Activated T-cell treated with anti-CD3 and anti-CD28 coated beads for 1 hour (primary cell): ENCODE measurements at places on chromosomes 4 and X.

DNA sequence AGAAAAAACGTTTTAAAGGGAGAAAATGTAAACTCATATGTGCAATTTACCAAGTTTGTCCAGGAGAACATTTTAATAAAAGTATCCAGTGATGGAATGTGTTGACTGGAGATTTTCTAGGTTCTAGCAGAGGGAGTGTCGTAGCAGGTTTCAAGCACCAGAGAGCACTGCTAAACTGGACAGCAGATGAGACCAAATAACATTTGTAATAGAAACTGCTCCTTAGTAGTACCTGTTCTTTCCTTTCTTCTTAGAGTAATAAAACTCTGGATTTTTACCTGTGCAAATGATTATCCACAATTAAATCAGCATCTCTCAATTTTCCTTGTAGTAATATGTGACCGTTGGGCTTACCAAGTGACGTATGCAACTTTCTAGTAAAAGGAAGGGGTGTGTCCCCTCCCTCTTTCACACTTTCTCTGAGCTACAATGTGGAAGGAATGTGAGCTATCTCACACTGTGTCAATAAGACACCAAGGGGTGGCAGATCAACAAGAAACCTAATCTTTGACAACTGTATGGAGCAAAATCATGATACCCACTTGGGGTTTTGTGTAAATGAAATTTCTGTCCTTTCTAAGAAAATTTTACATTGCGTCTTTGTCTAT, 9.5 kb downstream of the HPGDS start:
- DNase-seq, result no peak

DNA sequence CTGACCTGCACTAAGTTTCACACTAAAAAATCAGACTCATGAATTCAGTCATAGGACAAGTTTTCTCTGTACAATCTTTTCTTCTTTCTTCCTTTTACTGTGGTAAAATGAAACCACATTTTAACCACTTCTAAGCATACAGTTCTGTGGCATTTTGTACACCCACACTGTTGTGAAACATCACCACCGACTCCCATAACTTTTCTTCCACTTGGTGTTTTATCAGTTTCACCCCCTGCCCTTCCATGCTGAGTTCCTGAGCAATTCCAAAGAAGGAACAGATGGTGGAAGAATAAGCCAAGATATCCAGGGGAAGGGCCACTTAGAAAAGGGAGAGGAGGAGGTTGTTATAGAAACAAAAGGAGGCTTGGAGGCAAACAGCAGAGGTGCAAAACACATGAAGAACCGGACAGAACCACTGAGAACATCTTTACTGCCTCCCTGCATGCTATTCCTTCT, 22.6 kb downstream of the SLC25A4 start:
- DNase-seq, result no peak

DNA sequence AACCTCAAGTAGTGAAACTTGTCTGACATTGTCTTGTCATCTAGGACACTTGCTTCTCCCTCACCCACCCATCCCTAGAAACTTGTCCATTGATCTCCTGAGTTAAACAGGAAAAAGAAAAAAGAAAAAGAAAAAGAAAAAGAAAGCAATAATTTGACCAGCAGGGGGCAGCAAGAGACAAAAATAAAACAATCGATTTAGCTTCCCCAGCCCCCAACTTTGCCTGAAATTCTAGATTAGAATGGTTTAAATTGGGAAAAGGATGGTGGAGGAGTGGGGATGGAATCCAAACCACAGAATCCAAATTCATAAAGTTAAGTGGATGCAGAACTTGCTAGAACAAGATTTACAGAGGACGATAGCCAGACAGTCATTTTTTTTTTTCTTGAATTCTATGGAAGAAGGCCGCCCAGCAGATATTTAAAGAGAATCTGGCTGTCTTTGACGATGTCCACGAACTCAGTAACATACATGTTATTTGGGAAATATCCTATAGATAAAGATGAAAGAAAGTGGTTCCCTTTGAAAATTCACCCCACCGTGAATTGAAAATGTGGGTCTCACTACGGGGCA, 282.9 kb downstream of the USP46 start:
- DNase-seq, result no peak

- DNase-seq, result no peak
Measured at GRCh38 chr4:17515445-17516407, 761 bp downstream of the CLRN2 start.

GRCh38 chr4:11592276-11592675, 163.6 kb upstream of the HS3ST1 start:
- DNase-seq, result no peak

- DNase-seq, result no peak
Measured at GRCh38 chr4:83013902-83014301, 3.3 kb upstream of the LIN54 start.

- DNase-seq, result no peak
Measured at GRCh38 chr4:26995316-26995715, 134.7 kb downstream of the STIM2 start.

GRCh38 chrX:45775468-45775867, 574.8 kb upstream of the DIPK2B start:
- DNase-seq, result no peak

- DNase-seq, result no peak
Measured at GRCh38 chrX:107712231-107713202, 63.1 kb downstream of the TSC22D3 start.

DNA sequence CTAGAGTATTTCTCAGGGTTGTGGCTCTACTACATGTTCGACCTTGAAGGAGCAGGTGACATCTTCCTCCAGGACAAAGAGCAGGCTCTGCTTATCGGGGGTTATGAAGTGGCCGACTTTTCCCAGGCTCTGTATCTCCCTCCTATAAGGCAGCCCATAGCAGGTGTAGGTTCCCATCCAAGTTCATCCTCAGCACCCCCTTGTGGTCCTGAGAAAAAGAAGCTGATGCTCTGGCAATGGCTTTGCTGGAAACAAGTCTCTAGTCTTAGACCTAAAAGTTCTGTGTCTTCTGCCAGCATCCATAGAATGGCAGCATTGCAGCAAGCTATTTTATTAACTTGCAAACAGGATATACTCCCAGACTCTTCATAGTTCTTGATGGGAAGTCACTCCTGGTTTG, 836.6 kb upstream of the PRKX start:
- DNase-seq, result no peak

GRCh38 chr4:47579235-47579634, 94.2 kb downstream of the ATP10D start:
- DNase-seq, result no peak

DNA sequence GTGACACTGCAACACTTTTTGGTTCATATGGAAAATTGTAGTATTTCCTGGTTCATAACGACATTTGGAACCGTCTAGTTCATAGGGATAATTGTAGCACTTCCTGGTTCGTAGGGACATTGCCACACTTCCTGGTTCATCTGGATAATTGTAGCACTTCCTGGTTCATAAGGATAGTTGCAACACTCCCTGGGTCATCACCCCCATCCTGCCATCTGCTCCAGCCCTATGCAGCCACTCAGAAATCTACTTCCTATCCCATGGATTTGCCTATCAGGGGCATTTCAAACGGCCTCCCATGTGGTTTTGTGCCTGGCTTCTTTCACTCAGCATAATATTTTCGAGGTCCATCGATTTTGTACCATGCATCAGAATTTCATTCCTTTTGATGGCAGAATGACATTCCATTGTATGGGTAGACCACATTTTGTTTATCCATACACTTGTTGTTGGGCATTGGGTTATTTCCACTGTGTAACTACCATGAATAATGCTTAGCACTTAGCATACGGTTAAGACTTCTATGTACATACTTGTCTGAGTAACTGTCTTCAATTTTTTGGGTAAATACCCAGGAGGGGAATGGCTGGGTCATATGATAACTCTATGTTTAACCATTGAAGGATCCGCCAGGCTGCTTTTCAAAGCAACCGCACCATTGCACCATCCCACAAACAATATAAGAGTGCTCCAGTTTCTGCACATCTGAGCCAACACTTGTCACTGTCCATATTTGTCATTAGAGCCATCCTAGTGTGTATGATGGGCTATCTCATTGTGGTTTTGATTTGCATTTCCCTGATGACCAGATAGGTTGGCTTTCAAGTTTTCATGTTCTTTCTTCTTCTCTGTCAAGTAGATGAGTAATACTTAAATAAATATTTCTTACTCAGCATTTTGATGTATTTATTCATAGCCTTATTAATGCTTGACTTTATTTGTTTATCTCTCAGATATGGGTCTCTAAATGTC, 58.3 kb upstream of the CD99 start:
- no peak for DNase-seq

DNA sequence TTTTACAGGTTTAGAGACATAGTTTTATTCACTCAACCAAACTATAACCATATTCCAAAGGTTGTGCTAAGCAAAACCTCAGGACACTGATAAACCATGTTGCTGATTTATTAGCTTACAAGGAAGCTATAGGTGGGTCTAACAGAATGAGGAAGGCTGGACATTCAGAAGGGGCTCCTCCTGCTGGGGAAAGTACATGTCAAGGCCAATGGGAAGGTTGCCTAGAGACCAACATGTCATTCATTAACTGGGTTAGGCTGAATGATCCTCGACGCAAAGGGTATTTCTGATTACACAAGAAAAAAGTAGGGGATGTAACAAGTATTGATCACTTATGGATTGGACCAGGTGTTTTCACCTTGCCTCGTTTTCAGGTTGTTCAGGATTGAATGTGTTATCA, 30.3 kb downstream of the SLC10A6 start:
- no peak for DNase-seq

GRCh38 chr4:120070196-120070595, 3.5 kb upstream of the MAD2L1 start:
- DNase-seq, result no peak

DNA sequence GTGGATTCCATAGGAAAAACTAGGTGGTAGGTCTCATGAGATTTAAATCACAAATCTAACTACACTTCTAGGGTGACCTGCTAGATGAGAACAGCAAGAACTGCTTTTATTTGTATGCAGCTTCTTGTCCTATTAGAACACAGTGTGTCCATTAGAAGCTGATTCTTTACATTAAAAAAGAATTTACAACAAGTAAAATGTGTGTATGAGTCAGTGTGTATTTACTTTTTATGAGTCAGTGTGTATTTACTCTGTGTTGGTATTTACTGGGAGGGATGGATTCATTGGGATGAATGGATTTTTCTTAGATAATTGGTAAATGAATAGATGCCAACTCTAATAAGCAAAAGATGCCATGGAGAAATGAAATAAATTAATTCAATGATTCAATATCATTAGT, 40.6 kb upstream of the XPNPEP2 start:
- no peak for DNase-seq

GRCh38 chrX:1248331-1249061, 20.1 kb upstream of the CSF2RA start:
- DNase-seq, result no peak

- no peak for DNase-seq
Measured at GRCh38 chrX:68584221-68584620, 63.2 kb upstream of the STARD8 start.

- no peak for DNase-seq
Measured at GRCh38 chr4:80255329-80256095, 11.0 kb upstream of the FGF5 start.

GRCh38 chr4:148986951-148987350, 544.7 kb upstream of the NR3C2 start:
- DNase-seq, result no peak

- no peak for DNase-seq
Measured at GRCh38 chr4:165915215-165915614, 42.2 kb downstream of the TLL1 start.

GRCh38 chr4:67922697-67923096, 38.9 kb upstream of the TMPRSS11D start:
- DNase-seq, result no peak

DNA sequence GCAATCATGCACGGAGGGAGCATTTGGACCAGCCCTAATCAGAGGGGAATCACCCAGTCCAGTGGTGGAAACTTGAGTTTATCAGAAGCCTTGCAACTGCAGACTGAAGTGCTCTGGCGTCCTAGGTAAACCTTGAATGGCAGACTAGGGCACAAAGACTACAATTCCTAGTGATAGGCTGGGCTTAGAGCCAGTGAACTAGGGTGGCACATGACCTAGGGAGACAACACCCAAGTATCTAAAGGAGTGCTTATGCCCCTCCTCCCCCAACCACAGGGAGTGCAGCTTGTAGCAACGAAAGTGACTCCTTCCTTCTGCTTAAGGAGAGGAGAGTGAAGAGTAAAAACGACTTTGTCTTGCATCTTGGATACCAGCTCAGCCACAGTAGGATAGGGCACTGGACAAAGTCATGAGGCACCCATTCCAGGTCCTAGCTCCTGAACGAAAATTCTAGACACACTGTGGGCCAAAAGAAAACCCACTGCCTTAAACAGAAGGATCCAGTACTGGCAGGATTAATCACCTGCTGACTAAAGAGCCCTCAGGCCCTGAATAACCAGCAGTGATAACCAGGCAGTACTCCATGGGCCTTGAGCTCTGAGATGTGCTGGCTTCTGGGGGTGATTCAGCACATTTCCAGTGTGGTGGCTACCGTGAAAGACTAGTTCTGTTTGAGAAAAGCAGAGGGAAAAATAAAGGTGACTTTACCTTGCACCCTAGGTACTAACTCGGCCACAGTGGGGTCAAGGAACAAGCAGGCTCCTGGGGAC, 58.7 kb upstream of the STARD8 start:
- DNase-seq, result no peak

DNA sequence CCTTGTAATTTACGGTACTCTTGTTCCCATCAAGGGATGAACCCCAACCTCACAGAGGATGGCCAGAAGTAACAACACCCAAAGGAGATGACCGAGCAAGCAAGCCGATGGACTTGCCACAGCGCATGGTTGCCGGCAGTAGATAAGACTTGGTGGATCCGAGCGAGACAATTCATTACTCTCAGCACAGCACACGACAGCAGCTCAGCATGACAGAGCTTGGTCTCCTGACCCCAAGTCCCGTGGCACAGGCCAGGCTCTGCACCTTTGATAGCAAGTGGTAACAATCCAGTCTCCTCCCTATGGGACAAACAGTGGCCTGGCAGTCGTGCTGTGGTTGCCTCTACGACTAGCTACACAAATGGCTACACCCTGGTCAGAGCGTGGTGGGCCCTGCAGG, 26.3 kb downstream of the RWDD4 start:
- DNase-seq, result no peak

DNA sequence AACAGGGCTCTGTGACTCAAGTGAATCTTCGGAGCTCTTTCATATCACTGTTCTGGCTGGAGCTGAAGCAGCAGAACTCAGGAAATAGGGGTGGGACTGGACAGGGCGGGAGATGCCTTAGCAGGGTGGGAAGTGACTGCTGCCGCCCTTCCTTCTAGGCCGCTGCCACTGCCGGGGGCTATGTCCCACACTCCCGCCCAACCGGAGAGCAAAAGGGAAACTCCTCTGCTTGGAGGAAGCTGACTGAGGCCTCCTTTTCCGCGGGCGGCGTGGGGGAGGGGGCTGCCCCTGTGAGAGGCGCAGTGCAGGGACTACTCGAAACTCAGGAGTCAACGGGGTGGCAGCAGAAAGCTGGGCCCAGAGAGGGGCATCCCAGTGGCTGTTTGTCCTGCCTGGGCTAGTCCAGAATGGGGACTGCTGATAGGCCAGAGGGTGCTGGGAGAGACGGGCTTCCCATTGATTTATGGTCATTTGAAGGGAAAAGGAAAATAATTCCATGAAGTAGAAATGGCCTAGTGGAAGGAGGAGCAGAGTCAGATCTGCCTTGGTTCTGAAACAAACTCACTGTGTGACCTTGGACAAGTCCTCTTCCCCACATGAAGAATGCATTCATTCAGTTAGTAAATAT, 36.9 kb downstream of the STARD8 start:
- no peak for DNase-seq
